Smooth muscle cell of bladder (primary cell): ENCODE measurements at places on chromosomes 13 and 19. TPM values are rescaled to one million over a fixed set of nuclear protein-coding genes. Genes with fewer than 3 reads are reported as not detected.

The CYP4F8 gene
- total RNA-seq: 0.14 TPM in 1 of 2 replicates, not detected in the other

The CDC42EP5 gene
- 12.4 and 16.1 TPM in 2 replicates for total RNA-seq

The SIGLEC12 gene
- not detected in 2 replicates for total RNA-seq

The FAM83E gene
- 0.28 and 0.46 TPM in 2 replicates for total RNA-seq

The PABPC3 gene
- 0.09 and 0.14 TPM in 2 replicates for total RNA-seq

The SOX1 gene
- total RNA-seq: not detected in 2 replicates

The SGCG gene
- total RNA-seq: 12.5 and 15.1 TPM in 2 replicates

The WDR87 gene
- not detected in 2 replicates for total RNA-seq

The DIRAS1 gene
- total RNA-seq: 1.3 and 2.7 TPM in 2 replicates

The FGF22 gene
- under 0.01 and 0.09 TPM in 2 replicates for total RNA-seq

The PIBF1 gene
- total RNA-seq: 28.5 and 29.7 TPM in 2 replicates

The TMPRSS9 gene
- total RNA-seq: not detected in 2 replicates

The OR7C1 gene
- not detected in 2 replicates for total RNA-seq

The CELF5 gene
- total RNA-seq: 0.09 TPM in 1 of 2 replicates, not detected in the other

The DOCK6 gene
- total RNA-seq: 5.0 and 7.0 TPM in 2 replicates

The ANKLE1 gene
- total RNA-seq: 0.14 and 0.18 TPM in 2 replicates
